ENCODE measurements at places on chromosomes 6 and 20. TPM values are rescaled to one million over a fixed set of nuclear protein-coding genes. Genes with fewer than 3 reads are reported as not detected.

DNA sequence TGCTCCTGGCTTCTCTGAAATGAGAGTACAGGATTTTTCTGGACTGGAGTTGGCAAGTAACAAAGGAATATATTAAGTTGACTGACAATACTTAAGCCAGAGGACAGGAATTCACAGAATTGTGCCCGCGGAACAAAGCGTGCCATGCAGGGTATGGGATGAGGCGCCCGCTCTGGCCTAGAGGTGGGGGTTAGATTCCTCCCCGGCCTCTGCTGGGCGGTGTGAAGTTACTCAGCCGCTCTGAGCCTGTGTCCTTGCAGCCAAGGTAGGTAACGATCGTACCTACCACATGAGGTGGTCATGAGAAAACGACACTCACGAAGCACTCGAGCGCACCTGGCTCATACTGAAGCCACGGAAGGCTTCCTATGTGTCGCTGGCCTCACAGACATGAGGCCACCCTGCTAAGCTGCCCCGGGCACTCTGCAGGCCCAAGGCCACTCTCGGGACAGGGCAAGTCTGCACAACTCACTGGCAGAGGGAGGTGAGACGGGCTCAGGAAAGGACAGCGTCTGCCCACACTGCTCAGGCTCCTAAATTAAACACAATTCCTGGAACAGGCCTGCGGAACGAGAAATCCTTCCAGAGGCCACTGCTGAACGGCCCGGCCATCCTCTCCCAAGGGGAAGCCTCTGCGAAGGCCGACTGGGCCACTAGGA lies 70.8 kb downstream of the PSMG4 start:
- DNase-seq, result no peak

DNA sequence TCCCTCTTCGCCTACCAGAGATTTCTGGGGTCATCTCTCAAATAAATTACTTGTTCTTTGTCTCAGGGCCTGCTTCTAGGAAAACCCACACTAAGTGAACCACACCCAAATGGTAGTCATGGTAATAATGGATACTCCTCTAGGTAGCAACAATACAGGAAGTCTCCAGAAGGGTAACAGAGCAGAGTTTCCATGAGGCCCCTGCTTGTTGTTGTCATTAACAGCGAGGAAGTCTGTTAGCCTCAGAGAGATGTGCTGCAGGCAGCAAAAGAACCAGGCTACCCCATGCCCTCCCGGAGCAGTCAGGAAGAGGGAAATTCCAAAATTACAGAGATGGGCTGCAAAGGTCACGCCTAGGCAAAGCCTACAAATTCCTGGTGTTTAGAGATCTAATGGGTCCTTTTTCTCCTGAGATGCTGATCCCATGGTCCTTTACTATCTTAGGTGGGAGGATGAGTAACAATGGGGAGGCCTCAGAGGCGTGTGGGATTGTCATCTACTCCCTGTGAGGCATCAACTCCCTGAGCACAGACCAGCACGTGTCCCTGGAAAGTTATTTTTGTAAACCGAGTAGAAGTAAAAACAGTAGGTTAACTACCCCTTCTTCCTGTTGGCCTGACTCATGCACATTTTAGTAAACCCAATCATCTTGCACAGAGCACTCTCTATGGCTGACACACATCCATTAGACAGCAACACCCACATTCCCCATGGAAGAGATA lies 10.1 kb downstream of the ISM1 start:
- peak; percentile 32 for DNase-seq

DNA sequence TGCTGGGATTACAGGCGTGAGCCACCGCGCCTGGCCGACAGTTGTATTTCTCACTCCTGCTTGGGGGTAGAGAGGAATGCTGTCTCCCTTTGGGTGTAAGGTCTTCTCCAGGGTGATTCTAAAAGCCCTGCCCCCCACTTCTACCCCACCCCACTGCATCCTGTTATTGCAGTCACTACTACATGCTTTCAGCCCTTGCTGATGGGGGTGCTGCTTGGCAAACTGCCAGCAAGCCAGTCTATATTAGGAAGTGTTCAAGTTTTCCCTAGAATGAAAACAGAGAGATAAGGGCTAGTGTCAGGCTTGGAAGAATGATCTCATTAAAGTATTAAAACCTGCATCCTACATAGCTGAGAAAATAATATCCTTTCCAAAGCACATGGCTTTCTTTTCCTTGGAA lies 31.3 kb downstream of the TTI1 start:
- no peak for DNase-seq

- no peak for DNase-seq
Measured at GRCh38 chr20:37431786-37432185, 85.8 kb downstream of the SRC start.

The AIF1 gene
- not detected for total RNA-seq

- peak; percentile 79 for DNase-seq
Measured at GRCh38 chr6:28349892-28350737, at the start of gene ZKSCAN3. Gene ZKSCAN3 (plus strand): TSS chr6:28349947. CDS start chr6:28359587, 9,640 bp downstream.

The MEP1A gene
- not detected for total RNA-seq

The ETV7 gene
- 0.24 TPM for total RNA-seq

GRCh38 chr20:58328836-58329235 lies 19.3 kb downstream of the RAB22A start:
- no peak for DNase-seq

The BPIFA1 gene
- not detected for total RNA-seq

DNA sequence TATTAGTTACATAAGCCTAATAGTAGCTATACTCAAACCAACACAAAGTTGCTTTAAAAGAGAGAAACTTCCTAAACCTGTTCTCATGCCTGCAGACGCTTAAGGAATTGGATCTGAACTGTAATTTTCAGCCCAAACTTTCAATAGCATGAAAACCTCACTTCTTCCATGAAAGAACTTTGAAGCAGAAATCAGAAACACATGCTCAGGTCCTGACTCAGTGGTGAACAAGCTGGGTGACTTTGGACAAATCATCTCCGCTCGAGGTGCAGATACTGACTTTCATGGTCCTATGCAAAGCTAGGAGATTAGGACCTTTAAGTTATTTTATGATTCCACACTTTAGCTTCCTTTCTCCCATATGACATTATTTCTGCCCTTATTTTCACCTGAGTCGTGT lies 36.5 kb downstream of the NOX3 start:
- no peak for DNase-seq

DNA sequence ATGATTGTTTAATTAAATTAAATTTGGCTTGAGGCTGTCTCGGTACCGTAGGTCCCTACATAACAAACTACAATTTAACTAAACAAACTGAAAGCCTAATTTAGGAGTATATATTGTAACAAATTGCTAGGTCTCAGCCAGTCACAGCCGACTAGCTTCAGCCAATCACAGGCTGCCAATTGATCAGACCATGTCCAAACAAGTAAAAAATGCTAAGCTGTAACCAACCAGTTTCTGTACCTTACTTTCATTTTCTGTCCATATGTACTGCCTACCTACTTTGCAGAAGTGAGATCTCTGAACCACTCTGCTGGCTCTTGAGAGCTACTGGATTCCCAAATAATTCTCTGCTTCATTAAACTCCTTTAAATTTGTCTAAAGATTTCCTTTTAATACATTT lies 648.0 kb upstream of the GJE1 start:
- DNase-seq, result peak; percentile 81

DNA sequence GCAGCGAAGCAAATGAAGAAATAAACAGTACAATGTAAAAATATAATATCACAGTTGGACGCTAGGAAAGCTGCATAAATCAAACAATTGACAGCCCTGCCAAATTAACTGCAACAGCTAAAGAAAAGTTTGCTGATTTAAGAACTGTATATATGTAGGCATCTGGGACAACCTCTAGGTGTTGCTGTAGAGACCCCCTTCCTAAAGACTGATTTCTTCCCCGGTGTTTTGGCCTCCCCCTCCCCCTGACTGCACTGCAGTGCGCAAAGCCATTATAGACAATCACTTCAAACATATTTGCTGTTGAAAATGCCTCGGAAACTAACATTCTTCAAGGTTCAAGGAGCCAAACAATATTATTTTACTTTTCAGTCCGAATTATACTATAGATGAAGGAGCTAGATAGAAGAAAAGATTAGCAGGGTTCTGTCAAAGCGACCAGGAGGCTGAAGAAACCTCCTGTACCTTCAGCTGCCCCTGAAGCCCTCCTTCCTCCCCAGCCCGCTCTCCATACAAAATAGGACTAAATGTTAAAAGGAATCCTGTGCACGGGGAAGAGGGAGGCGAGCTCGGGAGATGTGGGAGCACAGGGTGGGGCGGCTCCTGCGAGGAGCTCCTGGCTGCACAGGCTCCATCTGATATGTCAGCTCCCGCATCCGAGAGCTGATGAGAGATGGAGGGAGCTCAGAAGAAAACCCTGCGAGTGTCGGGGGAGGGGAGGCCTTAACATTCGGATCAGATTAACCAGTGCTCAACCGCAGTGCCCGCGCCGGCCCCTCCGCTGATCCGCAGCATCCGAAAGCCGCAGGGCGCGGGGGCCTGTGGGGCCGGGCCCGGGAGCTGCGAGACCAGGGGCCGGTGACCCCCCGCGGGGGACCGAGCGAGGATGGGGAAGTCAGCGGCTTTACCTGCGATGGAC lies 822 bp downstream of the ELOVL4 start:
- no peak for DNase-seq

GRCh38 chr20:34388678-34389077 lies 25.6 kb downstream of the ITCH start:
- no peak for DNase-seq

DNA sequence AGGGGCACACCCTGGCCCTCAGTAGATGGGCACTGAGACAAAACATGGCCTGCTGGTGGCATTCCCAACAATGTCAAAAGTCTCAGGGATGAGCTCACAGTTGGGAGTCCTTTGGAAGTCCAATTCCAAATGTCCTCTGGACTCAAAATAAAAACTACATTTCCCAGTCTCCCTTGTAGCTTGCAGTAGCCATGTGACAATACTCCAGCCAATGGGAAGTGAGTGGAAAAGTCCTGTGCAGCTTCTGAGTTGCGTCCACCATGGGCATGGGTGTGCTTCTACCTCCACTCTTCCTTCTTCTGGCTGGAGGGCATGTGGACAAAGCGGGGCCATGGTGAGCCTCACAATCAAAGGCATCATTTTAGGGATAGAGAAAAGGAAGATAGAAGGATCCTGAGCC lies 5.8 kb upstream of the ADAM33 start:
- DNase-seq, result peak; percentile 29

DNA sequence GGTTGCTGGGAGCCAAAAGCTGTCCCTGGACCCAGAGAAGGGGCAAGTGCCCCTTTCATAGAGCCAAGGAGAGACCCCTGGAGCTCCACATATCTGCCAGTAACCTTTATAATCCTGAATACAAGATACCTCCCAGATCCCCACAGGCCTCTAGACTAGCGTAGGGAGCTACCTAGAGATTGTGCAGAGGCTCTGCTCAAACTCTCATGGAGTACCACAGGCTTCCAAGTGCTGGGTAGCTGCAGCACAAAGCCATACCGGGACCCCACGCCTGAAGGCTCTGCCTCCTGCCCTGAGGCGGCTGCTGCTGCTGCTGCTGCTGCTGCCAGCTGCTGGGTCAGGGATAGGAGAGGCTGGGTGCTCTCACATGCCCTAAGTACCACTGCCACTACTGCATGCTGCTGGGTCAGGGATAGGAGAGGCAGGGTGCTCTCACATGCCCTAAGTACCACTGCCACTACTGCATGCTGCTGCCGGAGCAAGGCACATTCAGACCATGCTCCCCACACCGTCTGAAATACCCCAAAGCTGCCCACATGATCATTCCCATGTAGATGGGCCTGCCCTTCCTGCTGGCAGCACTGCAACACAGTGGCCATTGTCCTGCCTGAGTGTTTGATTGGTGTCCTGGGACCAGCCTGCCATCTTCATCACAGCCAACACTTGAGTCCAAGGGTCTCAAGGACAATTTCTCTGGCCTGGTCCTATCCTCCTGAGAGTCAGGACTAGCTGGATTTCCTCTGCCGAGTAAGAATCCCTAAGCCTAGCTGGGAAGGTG lies 1434.3 kb upstream of the ADGRB3 start:
- no peak for DNase-seq

GRCh38 chr6:41768545-41769308 lies 11.0 kb downstream of the FRS3 start:
- no peak for DNase-seq

DNA sequence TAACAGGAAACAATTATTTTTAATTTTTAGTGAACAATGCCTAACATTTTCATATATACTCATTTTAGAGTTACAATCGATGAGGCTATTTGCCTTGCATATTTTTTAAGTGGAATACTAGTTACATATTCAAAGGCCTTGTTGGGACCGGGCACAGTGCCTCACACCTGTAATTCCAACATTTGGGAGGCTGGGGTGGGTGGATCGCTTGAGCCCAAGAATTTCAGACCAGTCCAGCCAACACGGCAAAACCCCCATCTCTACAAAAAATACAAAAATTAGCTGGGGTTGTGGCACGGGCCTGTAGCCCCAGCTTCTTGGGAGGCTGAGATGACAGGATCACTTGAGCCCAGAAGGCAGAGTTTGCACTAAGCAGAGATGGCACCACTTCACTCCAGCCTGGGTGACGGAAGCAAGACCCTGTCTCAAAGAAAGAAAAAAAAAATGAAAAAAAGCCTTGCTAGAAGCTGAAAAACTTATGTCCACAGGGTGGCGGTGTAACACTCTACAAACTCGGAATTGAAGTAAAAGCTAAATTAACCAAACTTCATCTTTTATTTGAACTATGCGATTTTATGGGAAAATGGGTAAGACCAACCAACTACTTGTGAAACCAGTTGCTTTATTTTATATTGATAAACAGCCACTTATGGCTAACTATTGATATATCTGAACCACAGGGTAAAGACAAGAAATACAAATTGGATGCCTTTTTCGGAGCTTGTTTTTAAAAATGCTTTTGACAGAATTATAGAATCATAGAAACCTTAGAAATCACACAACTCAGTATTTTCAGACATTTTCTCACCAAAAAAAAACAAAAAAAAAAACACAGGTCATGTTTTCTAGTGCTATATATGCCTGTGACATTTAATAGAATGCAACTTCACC lies 24.1 kb upstream of the ROS1 start:
- DNase-seq, result peak; percentile 51

DNA sequence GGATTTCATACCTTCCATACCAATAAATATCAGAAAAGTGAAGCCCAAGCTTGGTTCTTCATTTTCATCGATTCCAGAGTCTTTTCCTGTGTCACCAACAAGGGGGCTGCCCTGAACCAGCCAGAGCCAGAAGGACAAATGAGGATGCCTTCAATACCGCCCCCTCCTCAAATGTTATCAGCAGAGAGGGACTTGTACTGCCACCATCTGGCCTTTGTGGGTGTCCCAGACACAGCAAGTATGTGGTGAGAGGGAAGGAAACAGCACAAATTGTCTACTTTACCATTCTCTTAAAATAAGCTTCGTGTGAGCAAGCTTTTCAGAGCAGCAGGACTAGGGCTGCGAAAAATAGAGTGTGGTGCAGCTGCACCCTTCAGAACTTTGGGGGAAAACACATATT lies 165.3 kb downstream of the SOBP start:
- no peak for DNase-seq

DNA sequence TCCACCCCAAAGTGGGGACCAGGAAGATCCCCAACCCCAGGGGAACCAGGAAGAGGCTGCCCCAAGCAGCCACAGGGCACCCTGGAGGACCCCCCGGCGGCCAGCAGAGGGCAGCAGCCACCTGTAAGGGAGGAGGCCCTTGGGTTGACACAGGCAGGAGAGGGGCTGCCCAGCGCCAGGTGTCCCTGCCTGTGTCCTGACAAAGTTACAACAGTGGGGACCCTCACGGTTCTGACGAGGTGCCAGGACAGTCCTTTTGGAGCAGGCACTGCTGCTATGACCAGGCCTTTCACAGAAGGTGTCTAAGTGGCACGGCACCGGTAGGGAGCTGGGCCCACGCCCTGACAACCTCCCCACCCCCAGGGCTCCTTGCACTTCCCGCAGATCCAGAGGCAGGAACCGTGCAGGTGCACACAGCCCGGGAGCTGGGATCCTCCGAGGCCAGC lies 176.7 kb downstream of the BMP7 start:
- DNase-seq, result peak; percentile 49

- DNase-seq, result no peak
Measured at GRCh38 chr6:155894758-155895157, 439.1 kb upstream of the NOX3 start.

The FHL5 gene
- total RNA-seq, result not detected
